Osteoblast (primary cell): ENCODE measurements at places on chromosomes 5 and 9. TPM values are rescaled to one million over a fixed set of nuclear protein-coding genes. Genes with fewer than 3 reads are reported as not detected.

The FRRS1L gene
- 0.29 and 0.36 TPM in 2 replicates for total RNA-seq

The OGN gene
- total RNA-seq: 0.36 and 0.88 TPM in 2 replicates

The SPEF2 gene
- total RNA-seq: 7.2 and 12.7 TPM in 2 replicates

DNA sequence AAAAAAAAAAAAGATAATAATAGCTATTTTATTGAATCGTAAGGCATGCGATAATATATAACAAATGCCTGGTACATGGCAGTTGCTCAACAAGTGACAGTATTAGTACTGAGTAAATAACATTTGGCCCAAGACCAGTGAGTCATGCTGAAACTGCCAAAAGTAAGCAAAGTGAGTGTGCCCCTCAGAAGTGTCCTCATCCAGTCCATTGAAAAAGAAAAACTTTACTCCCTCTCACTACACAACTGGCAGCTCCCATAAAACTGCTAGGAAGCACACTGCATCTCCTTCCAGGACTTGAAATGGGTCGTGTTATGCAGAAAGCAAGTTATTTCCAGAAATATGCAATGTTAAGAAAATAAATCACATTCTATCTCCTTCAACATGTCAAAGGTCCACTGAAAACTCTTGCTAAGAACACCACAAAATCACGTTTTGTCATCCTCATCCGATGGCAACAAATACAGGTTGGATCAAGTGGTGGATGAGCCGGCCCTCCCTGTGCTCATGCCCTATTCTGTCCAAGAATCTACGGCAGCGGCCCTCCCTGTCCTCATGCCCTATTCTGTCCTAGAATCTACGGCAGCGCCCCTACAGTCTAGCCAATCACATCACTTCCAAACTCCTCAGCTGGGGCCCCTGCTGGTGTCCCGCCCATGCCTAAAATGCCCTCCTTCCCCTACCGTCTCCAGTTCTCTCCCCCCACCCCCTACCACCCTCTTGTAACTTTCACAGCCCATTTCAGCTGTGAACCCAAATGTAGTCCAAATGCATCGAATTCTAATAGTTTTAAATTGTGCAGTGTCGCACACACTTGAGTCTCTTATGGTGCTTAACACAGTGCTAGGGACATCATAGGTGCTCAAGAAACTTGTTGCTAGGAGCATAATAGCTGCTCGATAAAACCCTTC is 12.5 kb downstream of the PTCH1 start:
- peak; percentile 84 for DNase-seq

DNA sequence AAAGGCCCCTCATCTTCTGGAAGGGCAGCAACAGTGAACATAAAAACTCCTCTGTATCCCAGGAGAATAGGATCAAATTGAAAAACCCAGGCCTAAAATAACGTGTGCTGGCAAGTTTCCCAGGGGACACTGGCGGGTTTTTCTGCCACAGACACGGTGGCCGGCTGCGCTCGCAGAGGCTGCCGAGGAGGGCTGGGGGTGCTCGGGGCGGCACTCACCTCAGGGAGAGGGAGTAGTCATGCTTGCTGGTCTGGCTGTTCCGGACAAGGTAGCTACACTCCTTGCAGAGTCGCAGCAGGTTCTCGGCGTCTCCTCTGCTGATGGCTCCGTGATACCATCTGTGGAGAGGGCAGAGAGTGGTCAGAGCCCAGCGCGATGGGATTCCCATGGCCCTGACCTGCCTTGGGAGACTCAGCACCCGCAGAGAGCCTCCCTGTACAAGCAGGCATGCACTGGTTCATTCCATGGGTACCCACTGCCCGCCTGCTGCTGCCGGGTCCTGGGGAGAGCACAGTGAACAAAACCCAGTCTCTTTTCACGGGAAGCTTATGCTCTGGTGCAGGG is 44.6 kb upstream of the SLC25A51 start:
- no peak for DNase-seq
